ENCODE measurements at places on chromosomes 7 and 10.

DNA sequence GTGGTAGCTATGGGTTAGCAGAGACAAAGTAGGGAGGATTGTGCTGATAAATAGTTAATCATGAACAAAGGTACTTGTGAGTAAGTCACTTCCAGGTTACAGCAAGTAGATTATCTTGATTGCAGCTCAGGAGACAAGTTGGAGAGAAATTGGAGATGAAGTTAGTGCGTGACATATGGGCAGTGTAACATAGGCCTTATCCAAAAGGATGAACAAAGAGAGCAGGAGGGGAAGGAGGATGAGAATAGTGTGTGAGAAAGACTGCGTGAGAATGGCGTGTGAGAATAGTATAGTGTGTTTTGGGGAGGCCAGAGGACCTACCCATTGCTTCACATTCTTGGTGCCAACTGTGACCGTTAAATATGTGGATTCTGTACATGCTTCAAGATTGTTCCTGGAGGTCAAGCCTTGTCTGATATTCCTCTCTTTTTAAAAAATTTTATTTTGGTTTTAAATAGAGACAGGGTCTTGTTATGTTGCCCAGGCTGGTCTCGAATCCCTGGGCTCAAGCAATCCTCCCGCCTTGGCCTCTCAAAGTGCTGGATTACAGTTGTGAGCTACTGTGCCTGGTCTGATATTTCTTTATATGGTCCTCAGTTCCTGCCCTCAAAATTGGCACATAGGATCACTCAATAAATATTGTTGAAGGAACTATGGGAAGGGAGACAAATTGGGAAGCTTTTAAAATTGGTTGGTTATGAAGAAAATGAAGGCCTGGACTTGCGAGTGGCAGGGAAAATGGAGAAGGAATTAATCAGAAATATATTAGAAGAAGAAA lies 3.2 kb downstream of the VCL start:
- DNase-seq, result no peak

- DNase-seq, result no peak
These were observed 38.3 kb upstream of the TMEM140 start for GRCh38 chr7:135109562-135109961.

DNA sequence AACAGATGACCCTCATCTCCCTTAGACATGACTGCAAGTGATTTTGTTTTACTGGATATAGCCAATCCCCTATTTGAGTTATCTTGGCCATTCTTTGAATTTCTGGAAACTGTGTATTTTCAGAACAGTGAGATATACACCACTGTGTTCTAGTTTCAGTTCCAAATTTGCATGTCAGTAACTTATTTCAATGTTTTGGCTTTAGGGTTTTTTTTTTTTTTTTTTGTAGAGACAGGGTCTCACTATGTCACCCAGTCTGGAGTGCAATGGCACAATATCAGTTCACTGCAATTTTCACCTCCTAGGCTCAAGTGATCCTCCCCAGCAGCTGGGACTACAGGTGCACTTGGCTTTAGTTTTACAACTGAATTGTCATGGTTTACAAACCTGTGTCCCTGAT lies 67.2 kb downstream of the ATAD1 start:
- no peak for DNase-seq

DNA sequence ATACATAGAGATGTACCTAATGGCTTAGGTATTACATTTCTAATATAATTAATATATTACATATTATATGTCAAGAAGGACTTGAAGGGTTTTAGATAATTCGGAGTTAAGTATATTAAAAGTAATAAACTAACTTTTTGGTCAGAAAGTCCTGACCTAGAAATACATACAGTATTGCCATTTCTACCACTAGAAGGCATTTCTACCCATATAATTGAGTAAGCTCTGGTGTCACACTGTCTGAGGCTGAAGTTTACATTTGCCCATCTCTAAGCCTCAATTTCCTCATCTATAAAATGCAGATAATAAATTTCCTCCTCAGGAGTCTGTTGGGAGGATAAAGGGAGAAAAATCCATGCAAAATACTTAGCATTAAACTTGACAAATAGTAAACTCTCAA lies 7.1 kb downstream of the FKBP14 start:
- no peak for DNase-seq

DNA sequence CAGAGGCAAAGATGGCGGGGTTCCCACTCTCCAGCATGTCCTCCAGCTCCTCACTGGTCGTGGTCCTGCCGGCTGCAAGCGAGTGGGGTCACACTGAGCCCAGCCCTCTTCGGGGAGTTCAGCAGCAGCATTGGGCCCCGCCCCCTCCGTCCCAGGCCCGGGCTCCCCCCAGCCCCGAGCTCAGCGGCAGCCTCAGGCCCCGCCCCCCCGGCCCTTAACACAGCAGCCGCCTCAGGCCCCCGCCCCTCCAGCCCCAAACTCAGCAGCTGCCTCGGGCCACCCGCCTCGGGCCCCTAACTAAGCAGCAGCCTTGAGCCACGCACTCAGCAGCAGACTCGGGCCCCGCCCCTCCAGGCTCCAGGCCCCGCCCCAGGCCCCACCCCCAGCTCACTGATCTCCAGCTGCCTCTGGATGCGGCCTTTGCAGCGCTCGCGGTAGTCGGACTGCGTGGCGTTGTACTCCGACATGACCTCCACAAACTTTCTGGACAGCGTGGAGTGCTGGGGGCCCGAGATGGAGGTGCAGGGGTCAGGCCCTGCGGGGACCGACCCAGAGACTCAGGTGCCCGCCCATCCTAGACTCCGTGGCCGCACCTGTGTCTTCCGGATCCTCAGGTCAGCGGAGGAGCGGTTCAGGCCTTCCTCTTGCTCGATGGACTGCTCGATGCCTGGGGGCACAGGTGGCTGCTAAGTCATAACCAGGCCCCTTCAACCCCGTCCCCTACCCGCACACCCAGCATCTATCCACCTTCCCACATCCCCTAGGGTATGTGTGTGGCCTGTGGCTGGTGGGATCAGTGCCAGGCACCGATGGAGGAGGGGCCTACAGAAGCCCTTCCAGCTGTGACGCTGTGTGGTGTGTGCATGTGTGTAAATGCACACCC lies 15.5 kb downstream of the STX1A start:
- DNase-seq, result peak; percentile 74

DNA sequence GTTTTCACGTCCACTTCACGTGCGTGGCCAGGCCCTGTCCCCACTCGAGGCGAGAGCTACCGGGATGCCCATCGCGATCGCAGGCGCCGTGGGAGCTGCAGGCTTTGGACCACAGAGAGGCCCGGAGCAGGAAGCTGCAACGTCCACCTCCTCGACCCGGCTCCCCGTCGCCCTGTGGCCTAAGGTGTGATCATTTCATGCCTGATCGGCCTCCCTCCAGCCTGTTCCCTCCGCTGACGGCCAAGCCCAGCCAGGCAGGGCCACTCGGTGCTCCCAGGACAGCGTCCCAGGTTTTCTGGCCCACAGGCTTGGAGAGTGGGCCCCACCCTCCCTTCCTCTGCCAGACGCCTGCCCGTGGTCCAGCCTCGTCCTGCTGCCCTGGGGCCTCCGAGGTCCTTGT lies 19.6 kb downstream of the KNDC1 start:
- no peak for DNase-seq

- peak; percentile 27 for DNase-seq
These were observed 58.0 kb downstream of the NEBL start for GRCh38 chr10:20839141-20839540.

GRCh38 chr7:136140469-136140868 lies 163.3 kb upstream of the MTPN start:
- no peak for DNase-seq

GRCh38 chr7:119010635-119011034 lies 786.1 kb downstream of the ANKRD7 start:
- no peak for DNase-seq

DNA sequence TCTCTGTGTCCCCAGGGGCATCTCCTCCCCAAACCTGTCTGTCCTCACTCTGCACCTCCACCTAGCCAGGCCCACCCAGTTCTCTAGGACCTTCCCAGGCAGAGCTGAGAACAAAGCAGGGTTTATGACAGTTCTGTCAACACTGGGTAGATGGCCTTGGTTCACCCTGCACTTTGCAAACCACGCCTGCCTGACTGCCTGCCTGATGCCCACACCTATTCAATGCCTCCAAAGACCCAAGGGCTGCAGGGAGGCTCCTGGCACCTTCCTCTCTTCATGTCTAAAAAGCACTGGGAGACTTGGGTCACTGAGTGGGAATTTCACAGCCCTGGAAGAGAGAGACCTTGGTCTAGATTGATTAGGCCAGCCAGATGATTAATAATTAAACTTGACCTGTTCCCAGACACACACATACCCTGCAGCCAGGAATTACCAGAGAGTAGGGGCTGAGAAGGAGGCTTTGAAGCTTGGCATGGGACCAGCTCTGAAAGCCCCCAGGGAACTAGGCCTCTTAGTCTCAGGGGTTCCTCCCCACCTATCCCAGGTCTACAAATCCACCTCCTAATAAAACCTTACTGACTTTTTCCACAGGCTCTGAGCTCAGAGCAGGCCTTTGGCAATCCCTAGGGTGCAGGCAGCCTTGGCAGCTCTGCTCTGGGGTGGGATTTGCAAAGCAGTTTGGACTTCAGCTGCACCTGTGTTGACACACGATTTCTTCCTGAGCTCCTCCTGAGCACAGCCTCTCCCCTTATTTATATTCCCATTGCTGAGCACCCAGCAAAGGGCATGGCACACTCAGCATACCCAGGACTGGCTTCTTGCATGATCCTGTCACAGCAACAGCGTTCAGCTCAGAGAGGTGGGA lies 25.7 kb upstream of the PDCD4 start:
- DNase-seq, result no peak

GRCh38 chr7:32170838-32171237 lies 100.6 kb upstream of the PDE1C start:
- DNase-seq, result no peak

- no peak for DNase-seq
These were observed 86.8 kb upstream of the RSU1 start for GRCh38 chr10:16904049-16904448.
